ENCODE measurements at places on chromosomes 1 and 21.

GRCh38 chr1:208031316-208031931, 120.5 kb upstream of the CD34 start:
- no peak for DNase-seq

DNA sequence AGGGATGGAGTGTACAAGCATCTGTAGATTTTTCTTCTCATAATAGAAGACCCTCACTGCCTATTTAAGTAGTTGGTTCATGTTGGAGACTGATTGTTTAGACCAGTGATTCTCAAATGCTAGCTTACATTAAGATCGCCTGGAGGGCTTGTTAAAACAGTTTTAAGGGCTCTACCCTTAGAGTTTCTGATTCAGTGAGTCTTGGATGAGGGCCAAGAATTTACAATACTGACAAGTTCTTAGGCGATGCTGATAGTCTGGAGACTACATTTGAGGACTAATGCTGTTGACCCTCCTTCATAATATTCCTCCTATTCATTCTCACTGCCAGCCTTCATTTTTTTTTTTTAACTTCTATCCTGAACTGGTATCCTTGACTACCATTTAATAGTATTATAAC, 15.2 kb upstream of the AGO3 start:
- DNase-seq: no peak

GRCh38 chr1:5769146-5769545, 223.1 kb downstream of the NPHP4 start:
- DNase-seq: no peak

GRCh38 chr1:220473440-220473839, 54.5 kb upstream of the MARK1 start:
- DNase-seq: no peak

DNA sequence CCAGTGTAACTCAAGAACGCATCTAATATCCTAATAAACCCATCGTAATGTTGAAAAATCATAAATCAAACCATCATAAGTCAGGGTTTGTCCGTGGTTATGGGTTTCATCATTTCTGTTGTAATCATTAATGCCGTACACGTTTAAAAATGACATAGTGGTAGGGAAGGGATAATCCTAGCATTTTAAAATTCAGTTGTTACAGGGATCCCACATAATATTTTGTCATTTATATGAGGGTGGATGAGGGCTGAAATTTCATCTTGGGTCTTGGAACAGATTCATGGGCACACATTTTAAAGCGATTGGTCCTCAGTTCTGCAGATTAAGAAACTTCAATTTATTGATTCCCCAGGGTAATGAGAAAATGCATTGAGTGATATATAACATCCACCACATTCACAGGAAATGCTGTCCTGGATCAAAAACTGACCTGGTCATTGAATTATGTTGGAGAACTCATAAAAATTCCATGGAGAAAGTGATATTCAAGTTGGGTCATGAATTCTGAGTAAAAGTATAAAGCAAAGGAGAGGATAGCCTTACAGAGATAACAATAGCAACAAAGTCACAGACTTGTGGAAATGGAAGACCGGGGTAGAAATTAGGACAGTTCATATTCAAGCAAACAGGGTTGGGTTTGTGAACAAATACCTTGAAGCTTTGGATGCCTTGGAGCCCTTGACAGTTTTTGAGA, 1527.3 kb upstream of the TPTE start:
- no peak for DNase-seq
